ENCODE measurements at places on chromosomes 5 and 9. TPM values are rescaled to one million over a fixed set of nuclear protein-coding genes. Genes with fewer than 3 reads are reported as not detected.

The STOM gene
- total RNA-seq: 64.0 TPM

GRCh38 chr9:103709366-103709765 is 384.7 kb upstream of the SMC2 start:
- no peak for DNase-seq

- no peak for DNase-seq
Observed at GRCh38 chr5:50320131-50320749, 120.8 kb downstream of the EMB start.

DNA sequence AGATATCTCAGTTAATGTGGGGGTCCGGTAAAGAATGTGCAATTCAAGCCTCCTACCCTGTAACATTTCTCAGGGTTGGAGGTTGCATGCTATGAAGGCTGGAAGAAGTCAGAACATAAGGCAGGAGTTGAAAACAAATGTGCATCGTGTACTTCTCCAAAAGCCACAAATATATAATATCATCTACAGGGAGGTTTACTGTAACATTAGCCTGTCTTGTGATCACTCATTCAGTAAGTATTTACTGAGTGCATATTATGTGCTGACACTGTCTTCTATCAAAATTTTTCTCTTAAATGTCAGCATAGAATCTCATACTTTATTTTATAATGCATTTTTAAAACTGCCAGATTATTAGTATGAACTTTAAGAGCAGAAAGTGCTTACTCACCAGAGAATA is 105.6 kb upstream of the ZNF366 start:
- DNase-seq: no peak

DNA sequence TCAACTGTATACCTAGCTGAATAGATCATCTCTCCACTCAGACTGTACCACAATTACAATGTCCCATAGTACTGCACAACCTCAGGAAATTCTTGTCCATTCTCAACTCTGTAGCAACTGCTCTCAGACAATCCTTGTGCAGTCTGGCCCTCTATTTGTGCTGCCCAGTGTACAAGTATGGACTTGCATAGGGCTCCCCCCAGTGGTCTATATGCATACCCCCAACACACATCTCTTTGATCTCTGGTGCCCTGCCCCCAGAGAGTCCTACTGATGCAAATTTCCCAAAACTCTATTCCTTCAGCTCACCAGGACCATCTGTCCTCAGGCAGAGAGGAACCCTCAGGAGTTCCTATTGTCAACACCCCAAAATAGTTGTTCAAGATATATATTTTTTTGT is 205.3 kb downstream of the SLCO4C1 start:
- DNase-seq: no peak

The KIF12 gene
- not detected for total RNA-seq

DNA sequence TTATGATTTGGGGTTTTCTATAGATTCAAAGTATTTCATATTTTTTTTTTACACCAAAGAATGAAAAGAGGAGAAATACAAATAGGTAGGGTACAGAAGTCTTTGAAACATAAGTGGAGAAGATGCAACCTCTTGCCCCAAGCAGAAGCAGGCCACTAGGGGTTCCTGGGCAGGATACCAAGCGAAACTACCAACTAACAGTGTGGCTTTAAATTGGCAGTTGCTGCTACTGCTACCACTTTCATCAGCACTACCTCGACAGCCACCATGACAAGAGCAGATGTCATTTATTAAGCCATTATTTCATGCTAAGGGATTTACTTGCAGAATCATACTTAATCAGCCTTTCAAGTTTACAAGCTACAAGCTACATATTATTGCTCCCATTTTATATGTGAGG is 288.1 kb downstream of the NR3C1 start:
- no peak for DNase-seq

The NTRK2 gene
- total RNA-seq: 0.39 TPM

DNA sequence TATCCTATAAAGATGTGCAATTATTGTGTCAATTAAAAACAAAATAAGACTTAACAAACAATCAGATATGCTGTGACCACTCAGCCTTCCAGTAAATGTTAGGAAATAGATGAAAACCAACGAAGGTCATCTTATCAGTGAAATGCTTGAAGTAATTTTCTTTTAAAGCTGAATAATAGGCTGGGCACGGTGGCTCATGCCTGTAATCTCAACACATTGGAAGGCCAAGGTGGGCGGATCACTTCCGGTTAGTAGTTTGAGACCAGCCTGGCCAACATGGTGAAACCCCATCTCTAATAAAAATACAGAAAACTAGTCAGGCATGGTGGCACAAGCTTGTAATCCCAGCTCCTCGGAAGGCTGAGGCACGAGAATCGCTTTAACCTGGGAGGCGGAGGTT is 31.2 kb downstream of the NLN start:
- no peak for DNase-seq
